Activated CD8-positive, alpha-beta memory T cell treated with anti-CD3 and anti-CD28 coated beads for 48 hours (primary cell): ENCODE measurements at places on chromosomes 1 and 21.

- no peak for DNase-seq
Measured at GRCh38 chr21:16438761-16439160, 709.0 kb downstream of the USP25 start.

- no peak for DNase-seq
Measured at GRCh38 chr1:185719021-185719420, 15.2 kb upstream of the HMCN1 start.

DNA sequence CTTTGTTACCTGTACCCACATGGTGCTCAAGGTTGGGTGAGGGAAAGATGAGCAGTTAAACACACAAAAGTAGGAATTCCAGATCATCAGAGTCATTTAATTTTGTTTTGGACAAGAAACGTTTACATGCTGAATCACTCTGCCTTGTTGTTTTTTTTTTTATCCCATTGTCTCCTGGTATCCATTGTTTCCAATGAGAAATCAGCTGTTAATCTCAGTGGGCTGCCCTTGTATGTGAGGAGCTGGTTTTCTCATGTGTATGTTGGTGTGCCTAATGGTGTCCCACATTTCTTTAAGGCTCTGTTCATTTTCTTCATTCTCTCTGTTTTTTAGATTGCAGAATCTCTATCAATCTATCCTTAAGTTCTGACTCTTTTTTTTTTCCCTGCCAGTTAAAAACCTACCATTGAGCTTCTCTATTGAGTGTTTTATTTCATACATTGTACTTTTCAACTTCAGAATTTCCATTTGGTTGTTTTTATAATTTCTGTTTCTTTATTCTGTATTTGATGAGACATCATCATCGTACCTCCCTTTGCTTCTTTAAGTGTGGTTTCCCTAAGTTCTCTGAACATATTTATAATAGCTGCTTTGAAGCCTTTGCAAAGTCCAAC, 8.8 kb upstream of the OBSCN start:
- no peak for DNase-seq

DNA sequence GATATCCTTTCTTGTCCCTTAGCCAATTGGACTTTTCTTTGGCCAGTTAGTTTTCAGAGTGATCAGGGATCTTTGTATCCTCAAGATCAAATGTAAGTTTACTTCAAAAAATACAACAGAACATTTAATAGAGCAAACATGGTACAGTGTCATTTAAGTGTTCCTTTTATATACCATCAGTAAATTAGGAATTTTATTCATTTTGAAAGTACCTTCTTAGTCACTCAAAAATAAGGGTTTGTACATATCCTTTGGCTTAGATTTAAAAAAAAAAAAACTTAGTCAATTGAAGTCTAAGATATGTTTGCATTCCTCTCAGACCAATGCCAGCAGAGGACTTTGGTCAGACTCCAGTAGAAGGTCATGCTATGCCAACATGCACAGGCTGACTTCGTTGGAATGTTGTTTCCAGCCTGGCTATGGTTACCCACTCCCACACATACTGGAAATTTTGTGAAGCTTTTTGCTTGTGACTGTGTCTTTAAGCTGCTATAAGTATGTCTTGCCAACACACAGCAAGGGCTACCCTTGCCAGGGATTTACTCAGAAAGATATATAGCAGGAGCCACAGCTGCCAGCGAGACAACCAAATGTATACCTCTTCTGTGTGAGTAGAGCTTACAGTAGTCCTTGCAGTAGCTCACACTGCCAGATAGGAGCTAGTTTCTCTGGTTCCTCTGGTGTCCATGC, 81.5 kb upstream of the LRIF1 start:
- DNase-seq, result no peak

DNA sequence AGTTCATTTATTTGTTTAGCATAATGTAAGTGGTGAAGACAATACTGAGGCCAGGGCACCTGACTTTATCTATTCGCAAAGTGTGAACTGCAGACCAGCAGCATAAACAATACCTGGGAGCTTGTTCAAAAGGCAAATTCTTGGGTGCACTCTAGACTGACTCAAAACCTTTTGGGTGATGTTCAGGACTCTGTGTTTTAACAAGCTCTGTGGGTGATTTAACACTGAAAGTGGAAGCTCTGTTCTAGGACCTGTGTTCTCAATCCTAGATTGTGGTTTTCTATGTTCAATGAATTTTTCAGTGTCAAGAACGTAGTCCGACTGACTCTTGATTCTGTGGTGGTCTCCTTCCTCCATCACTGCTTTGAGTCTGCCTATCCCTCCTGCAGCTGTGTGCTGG, 71.9 kb downstream of the GPR88 start:
- no peak for DNase-seq
